DMS79 (cell line): ENCODE measurements at places on chromosomes 12 and 14.

DNA sequence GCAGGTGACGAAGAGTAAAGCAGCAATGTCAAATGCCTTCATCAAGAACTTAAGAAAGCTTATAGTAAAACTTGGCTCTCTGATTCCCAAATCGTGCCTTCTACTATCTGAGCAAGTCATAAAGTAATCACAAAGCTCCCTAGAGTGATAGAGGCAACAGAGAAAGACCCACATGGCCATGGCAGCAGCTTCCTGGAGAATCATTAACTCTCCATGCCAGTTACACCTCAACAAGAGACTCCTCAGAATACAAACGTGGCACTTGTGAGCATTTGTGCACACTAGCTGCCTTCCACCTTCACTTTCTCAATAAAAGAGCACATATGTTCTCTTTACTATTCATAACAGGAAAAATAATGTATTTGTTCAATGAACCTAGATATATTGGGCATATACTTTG lies 48.0 kb downstream of the PLCZ1 start:
- DNase-seq = no peak

DNA sequence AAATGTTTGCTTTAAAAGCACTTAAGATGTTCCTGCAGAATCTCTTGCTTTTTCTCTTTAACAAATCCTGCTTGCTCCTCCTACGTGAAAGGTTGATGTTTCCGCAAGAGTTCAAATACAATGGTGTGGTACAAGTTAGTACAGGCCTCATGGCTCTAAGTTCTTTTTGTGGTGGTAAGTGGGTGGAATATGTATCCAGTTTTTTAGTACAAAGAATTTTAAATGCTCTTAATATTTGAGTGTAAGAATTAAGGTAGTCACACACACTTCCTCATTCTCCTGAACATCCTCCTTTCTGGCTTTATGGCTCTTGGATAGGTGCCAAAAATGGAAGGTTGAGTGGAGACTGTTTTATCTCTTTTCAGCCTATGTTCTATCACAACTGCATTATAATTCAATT lies 1.8 kb downstream of the OTOGL start:
- DNase-seq = peak; percentile 91

DNA sequence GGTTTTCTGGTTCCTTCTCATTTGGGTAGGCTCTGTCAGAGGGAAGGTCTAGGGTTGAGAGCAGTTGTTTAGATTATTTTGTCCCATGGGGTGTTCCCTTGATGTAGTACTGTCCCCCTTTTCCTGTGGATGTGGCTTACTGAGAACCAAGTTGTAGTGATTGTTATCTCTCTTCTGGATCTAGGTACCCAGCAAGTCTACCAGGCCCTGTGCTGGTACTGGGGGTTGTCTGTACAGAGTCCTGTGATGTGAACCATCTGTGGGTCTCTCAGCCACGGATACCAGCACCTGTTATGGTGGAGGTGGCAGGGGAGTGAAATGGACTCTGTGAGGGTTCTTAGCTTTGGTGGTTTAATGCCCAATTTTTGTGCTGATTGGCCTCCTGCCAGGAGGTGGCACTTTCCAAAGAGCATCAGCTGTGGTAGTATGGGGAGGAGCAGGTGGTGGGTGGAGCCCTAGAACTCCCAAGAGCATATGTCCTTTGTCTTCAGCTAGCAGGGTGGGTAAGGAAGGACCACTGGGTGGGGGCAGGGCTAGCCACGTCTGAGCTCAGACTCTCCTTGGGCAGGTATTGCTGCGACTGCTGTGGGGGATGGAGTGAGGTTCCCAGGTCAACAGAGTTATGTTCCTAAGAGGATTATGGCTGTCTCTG lies 179.3 kb upstream of the BTG1 start:
- DNase-seq = no peak

DNA sequence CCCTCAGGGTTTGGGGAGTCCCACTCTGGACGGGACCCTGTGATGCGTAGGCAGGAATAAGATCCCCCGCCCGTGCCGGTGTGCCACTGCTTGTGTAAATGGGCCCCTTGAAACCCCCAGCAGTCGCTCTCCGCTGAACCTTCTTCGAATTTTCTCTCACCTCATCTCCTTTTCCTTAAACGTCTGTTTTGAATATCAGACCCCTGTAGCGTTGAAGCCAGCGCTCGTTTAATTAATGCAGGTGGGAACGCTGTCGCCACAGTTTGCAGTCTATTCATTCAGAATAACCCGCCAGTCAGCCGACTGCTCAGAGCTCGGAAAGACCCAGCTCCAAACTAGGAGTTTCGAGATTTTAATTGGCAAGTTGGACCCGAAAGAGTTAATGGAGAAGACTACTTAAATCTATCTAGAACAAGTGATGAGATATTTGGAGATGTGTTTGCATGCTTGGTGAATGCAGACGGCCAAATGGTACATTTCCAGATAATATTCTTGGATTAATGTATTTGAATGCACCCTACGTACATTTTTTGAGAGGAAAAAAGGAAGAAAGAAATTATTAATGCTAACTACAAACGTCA lies 739 bp upstream of the PPP2R5E start:
- DNase-seq = no peak

DNA sequence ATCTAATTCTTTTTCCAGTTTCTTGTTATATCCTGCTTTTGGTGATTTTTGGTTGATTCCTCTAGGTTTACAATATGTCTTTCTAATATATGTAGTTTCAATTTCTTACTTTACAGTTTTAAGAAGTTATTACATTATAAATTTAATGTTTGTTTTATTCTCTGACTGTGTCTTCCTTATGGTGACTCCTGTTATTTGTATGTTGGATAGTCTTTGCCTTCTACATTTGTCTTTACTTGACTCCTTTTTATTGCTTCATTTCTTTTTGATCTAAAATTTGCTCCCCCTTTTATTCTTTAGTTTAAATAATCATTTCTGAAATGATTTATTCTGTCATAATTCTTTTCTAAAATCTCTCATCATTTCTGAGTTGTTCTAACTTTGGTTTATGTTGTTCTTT lies 125.8 kb downstream of the CCDC91 start:
- no peak for DNase-seq

GRCh38 chr12:7131502-7131866 lies 1.3 kb downstream of the CLSTN3 start:
- no peak for DNase-seq
